ENCODE measurements at places on chromosomes 2 and 18.

DNA sequence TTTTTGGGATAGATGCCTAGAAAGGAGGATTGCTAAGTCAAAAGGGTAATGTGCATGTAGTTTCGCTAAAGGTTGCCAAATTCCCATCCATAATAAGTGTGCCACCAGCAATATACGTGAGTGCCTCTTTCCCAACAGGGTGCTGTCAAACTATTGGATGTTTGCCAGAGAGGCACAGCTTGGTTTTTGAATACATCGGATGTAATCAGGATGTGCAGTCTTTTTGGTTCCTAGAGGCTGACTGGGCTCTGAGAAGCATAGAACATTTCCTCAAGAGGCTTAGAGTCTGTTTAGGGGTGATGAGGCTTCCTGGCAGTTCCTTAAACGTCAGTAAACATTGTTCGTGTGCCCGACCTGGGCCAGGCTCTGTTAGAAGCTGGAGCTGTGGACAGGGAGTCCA lies 28.0 kb downstream of the AGAP1 start:
- DNase-seq: no peak

GRCh38 chr2:60309336-60309735 lies 244.1 kb downstream of the BCL11A start:
- no peak for DNase-seq

DNA sequence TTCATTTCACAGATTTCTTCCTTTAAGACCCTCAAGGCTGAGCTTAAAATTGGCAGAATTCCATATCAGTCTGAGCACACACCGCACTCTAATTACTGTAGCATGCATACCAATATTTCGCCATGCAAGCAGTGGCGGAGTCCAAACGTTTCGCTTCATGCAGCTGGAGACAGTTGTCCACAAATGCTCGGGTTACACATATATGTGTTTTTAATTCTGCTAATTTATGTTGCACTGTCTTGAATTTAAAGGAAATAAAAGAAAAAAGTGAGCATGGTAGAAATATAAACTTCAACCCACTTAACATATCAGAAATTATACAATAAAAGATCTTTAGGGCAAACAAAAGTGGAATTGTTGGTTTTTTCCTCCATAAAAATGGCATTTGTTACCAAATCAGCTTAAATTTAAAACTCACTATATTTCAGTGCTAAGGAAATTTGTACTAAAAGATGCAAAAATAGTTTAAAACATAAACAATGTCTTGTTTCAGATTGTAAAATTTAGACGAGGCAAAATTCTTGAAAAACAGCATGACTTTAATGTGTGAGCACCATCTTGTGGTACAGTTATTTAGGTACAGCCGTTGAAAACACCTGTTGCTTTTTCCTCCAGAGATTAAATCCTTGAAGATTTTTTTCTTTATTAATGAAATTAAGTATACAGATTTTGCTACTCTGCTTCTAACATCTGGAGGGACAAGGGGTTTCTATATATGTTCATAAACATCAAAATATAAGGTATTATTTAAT lies 24.1 kb upstream of the KANSL1L start:
- DNase-seq: no peak

- no peak for DNase-seq
Measured at GRCh38 chr2:74457129-74457548, 1.1 kb upstream of the WBP1 start.

DNA sequence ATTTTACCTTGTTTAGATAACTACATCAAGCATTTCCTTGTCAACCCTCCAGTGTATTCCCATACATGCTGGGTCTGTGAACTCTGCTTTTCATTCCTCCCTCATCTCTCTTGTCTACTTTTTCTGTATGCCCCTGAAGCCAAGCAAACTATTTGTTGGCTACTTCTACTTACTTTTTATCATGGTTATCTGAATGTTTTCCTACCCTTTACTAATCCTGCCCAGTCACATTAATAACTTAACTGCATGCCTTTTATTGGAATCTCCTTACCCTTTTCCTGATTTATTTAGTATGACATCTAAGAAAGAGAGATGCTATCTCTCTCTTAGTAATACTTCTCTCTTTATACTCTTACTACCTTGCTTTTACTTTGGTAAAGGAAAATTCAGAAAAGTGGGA lies 17.0 kb downstream of the DCAF17 start:
- no peak for DNase-seq

GRCh38 chr18:55838841-55839240 lies 250.8 kb upstream of the TCF4 start:
- DNase-seq: no peak

GRCh38 chr18:52394602-52395001 lies 54.6 kb downstream of the DCC start:
- DNase-seq: no peak

DNA sequence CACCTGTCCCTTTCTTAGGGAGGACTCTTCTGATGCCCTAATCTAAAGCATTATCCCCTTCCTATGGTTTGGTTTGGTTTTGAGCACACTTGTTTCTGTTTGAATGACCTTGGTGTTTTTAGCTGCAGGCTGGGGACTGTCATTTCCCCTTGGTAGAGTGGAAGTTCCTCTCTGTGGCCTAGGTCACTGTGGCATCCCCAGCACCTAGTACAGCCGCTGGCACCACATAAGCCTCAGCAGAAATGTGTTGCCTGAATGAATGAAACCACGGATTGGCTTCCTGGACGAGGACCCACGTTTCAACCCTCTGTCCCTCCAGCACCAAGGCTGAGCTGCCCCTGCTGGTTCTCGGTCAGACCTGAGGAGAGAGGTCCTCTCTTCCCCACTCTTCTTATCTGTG lies 159.9 kb downstream of the CTIF start:
- no peak for DNase-seq

- DNase-seq: no peak
Measured at GRCh38 chr18:63907664-63908063, at the start of gene SERPINB10. TSS of gene SERPINB10 (plus strand) at chr18:63907958. CDS start at chr18:63915511, 7,553 bp downstream.

DNA sequence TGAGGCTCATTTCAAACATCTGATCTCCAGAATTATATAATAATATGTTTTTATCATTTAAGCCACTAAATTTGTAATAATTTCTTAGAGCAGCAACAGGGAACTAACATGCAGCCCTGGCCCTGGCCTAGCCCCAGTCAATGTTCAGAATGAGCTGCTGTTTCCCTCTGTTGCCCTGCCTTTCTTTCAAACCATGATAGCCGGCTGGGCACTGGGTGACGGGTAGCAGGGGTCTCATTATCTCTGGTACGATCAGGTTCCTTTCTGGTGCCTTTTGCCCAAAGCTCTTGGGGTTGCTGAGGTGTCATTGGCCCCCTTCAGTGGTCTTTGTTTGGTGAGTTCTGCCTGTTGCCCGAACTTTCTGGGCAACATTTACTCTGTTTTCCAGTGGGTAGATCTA lies 63.1 kb downstream of the THNSL2 start:
- no peak for DNase-seq

GRCh38 chr2:236172255-236173035 lies 4.3 kb upstream of the GBX2 start:
- DNase-seq: no peak

- DNase-seq: no peak
Measured at GRCh38 chr2:208375491-208376068, 31.0 kb upstream of the PTH2R start.

DNA sequence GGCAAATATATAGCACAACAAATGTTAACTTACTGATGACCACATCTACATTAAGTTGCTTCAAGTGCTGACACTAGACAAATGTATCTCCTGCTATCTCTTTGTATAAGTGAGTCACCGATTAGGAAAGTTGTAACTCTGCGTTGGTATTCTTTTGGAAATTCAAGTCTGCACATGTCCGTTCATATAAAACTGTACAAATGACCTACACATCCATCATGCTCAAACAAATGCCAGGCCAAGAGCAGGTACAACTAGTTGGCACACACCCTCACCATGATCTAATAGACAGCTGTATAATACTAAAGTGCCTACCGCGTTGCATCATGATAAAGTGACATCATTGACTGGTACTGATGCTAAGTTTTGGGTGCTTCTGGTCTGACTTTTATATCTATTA lies 141.1 kb downstream of the RBMS1 start:
- DNase-seq: no peak

Data from chondrocyte (in vitro differentiated cells).